ENCODE measurements at places on chromosomes 4 and X.

DNA sequence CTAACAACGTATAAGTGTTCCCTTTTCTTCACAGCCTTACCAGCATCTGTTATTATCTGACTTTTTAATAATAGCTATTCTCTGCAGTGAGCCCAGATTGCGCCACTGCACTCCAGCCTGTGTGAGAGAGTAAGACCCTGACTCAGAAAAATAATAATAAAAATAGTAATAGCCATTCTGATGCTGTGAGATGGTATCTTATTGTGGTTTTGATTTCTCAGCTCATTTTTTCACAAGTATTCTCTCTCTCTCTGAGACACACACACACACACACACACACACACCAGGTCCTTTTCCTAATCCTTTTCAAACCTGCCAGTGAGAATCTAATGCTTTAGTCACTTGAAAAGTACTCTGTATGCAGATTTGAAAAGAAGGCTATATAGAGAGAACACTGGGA lies 89.8 kb downstream of the CHIC2 start:
- no peak for DNase-seq

DNA sequence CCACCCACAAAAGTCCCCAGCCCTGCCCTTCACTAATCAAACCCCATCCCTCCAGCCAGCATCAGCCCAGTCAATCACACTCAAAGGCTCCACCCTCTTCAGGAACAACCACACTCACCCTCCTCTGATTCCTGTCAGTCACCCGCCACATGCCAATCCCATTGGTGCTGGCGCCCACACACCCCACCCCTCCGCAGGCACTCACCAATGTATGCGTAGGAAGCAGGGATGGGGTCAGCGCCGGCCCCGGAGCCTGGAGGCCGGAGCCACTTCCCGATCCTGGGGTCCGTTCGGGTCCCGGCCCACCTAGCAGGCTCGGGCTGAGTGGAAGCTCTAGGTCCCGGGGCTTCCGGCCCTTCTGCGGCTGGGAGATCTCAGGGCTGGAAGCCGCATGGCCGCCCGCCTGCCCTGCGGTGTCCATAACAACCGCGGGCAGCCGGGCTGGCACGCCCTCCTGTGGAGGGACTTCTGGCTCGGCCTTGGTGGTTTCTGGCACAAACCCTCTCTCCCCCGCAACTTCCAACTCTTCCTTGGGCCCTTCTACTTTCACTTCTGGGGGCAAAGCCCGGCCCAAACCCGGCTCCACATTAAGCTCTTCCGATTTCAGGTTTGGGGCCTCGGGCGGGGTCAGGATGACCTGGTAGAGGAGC lies 7.9 kb upstream of the CFP start:
- no peak for DNase-seq

GRCh38 chr4:52889354-52889753 lies 27.2 kb downstream of the RASL11B start:
- DNase-seq = no peak

- peak; percentile 73 for DNase-seq
Measured at GRCh38 chr4:24730256-24731001, 64.9 kb upstream of the SOD3 start.

GRCh38 chr4:37524267-37524666 lies 161.9 kb downstream of the RELL1 start:
- no peak for DNase-seq

DNA sequence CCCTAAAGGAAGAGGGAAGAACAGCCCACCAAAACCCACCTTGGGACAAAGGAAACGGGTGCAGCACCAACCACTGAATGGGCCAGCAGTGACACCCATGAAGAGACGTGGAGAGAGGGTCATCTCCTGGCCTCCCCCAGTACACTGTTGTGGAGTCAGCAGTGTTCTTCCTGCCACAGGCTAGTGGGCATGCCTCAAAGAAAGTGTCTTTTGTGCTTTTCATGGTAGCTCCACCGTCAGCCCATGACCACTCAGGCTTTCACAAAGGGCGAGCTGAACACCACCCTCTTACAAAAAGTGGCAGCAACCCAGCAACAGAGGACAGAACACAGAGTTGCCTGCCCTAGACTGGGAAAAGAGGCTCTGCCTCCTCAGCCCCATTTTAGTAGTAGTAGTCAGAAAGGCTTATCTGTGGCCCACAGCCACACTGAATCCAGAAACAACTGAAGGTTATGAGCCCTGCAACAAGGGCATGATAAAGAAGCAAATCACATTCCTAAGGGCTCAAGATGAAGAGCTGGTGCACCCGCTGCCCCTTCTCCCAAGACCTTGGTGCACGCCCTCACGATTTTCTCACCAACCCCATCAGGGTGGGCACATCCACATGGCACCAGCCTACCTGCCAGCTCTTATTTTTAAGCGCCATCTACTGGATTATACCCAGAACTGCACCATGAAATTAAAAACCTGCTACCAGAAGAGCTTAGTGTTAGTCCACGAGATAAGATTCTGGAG lies 53.1 kb downstream of the RAB28 start:
- no peak for DNase-seq

- no peak for DNase-seq
Measured at GRCh38 chrX:66015900-66016689, 23.8 kb downstream of the VSIG4 start.

GRCh38 chr4:28545986-28546385 lies 1685.3 kb downstream of the STIM2 start:
- DNase-seq = no peak

- no peak for DNase-seq
Measured at GRCh38 chr4:35771571-35771970, 472.7 kb downstream of the ARAP2 start.

- no peak for DNase-seq
Measured at GRCh38 chrX:87006561-87006960, 511.0 kb upstream of the KLHL4 start.

DNA sequence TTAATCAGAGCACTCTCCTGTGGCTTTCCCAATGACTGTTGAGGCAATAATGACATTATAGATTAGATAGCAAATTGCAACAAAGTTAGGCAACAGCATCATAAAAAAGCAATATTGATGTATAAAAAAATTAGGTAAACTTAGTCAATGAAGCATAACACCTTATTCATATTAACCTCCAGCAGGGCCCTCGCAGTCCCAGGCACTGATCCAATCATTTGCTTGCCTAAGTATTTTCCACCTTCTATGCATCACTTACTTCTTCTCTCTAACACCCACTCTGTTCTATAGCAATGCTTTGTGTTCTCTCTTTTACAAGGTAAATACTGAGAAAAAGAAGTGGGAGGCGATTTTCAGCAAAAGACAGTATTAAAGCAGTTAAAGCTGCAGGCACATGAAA lies 833.5 kb upstream of the ADGRL3 start:
- no peak for DNase-seq

GRCh38 chr4:77022560-77023179 lies 53.1 kb downstream of the CCNI start:
- no peak for DNase-seq

DNA sequence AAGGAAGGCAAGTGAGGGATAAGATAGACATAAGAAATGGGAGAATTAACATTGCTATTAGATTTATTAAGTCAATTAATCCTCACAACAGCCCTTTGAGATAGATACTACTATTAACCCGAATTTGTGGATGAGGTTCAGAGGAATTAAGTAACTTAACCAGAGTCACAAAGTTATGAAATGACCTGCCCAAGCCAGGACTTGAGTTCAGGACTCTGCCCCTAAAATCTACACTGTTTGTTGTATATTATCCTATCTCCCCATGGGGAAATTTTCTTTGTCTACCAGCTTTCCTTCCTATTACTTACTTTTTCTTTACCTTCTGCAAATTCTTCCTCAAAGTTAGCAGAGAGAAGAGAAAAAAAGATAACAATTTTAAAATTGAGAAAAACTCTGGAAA lies 33.4 kb upstream of the UBQLN2 start:
- DNase-seq = no peak

DNA sequence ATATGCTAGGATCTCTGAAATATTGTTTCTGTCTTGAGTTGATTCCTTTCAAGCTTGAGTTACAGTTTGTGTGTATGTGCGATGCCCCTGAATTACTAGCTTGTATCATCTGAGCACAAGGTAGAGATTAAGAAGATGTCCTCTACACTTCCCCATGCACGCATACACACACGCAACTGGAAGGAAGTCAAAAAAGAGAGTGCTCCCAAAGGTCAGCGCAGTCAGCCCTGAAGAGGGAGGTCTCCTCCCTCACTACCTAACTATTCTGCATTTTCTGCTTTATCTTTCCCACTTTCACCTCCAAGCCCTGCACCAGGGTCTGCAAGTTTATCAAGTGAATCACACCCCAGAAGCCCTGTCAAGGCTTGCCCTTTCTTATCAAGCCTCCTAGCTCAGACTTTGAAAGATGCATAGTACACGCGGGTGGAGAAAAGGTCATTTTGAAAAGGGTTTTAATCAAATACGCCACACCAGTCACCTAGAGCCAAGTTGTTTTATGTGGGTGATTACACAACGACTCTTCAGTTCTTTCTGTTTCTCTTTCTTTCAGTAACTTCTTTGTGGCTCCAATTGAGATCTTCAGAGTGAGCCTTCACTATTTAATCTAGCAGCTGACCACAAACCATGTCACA lies 127.7 kb downstream of the ASB9 start:
- no peak for DNase-seq

DNA sequence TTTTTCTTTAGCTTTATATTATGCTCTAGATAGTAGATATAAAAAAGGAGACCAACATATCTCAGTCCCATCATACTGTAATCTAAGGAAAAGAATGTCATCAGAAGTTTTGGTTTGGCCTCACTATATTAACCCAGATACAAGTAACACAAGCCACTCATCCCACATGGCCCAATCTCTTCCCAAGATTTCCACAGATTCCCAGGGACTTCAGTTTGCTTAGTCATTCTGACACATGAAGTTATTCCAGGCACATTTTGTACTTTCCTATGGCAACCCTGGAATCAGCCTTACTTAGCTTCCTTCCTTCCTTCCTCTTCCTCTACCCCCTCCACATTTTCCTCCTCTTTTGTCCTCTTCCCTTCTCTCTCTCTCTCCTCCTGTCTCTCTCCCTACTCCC lies 21.7 kb upstream of the DCLK2 start:
- DNase-seq = peak; percentile 70

DNA sequence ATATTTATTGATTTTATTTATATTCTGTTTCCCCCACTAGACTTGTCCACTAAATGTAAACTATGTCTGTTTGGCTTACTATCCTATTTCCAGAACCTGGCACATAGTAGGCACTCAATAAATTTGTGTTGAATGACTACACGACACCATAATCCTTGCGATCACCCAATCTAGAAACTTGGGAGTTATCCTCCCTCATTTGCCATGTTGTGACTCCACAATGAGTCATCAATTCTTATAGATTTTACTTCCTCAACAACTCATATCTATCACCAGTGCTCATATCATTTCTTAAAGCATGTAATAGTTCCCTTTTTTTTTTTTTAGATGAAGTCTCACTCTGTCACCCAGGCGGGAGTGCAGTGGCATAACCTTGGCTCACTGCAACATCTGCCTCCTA lies 39.9 kb upstream of the VAMP7 start:
- DNase-seq = no peak

- no peak for DNase-seq
Measured at GRCh38 chrX:71627588-71628404, 9.5 kb upstream of the CXCR3 start.

GRCh38 chr4:127975121-127975770 lies 10.0 kb downstream of the ABHD18 start:
- peak; percentile 14 for DNase-seq

DNA sequence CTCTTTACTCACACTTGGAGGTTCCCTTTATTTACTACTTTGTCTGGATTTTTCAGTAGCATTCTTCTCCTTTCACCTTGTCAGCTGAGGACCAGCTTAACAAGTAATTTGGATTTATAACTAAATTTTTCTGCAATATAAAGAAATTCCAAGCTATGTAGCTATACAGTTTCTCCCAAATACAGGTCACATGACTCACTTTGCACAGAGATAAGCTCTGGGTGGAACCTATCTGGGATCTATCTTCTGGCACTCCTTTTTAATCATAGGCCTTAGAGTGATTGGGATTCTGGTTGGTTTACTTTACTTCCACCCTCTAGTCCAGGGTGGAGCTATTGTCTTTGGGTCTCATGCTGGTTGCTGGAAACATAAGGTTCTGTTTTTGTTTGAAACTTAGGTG lies 34.9 kb upstream of the STK26 start:
- DNase-seq = no peak

DNA sequence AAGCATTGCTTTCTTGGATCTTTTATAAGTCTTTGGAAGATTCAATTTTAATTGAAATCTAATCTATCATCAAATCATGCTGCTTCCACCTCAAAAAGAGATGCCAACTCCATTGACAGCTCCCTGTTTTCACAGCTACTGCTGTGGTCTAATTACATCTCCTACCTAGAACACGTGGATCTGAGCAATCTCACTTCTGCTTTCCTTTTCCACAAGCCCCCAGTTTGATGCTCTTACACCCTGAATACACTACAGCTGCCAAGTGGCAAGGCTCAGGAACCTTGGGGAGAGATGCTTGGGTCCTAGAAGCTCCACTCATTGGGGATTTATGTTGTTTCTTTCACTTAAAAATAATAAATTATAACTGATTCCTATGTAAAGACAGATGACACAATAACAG lies 172.0 kb downstream of the CFAP299 start:
- no peak for DNase-seq

- DNase-seq = no peak
Measured at GRCh38 chrX:99909946-99910345, 500.1 kb downstream of the PCDH19 start.

GRCh38 chr4:187451776-187452175 lies 543.8 kb upstream of the ZFP42 start:
- DNase-seq = no peak

DNA sequence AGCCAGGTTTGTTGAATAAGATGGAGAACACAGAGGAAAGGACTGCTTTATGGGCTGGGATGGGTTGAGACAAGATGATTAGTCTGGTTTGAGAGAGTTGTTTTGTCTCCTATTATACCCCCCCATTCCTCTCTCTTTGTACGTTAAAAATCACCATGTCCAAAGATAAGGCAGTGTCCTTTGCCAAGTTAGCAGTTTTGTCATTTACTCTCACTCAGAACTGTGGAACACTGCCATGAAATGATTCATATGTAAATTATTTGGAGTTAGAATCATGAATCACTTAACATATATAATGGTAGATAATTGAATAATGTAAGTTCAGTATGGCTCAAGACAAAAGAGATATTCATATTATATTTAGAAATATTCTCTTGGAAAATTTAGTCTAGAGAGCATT lies 151.3 kb downstream of the DCLK2 start:
- peak; percentile 90 for DNase-seq

DNA sequence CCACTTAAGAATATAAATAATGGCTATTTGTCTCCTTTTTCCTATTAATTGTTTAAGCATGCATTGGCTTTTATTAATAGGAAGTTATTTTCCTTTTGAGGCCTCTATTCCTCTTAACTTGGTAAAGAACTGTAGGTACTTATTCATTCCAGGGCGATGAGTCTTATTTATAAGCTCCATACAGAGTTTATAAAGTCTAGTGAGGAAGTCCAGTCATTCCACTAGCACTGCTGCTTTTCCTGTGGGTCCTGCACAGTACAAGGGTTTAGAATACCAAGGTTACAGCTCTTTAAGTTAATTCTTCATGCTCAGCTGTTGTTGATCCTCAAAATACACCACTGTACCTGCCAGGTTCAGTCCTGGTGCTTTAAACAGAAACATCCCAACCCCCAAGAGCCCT lies 28.5 kb upstream of the WNK3 start:
- DNase-seq = no peak

Data from fibroblast of lung (primary cell).